Breast epithelium (tissue), 4 donors: ENCODE measurements at places on chromosomes 16 and 17. TPM values are rescaled to one million over a fixed set of nuclear protein-coding genes. Genes with fewer than 3 reads are reported as not detected.

The COQ9 gene
- total RNA-seq = 36.0 TPM

The TP53TG3B gene
- total RNA-seq = not detected

GRCh38 chr17:79545251-79546005 lies 65.4 kb downstream of the RBFOX3 start:
- DNase-seq = no peak
- no peaks in the 10 kb centered on the region for H3K36me3 ChIP-seq
- no peaks in the 10 kb centered on the region for H3K4me1 ChIP-seq
- no peaks in the 10 kb centered on the region for H3K27me3 ChIP-seq
- H3K4me3 ChIP-seq = no peak overlapping the region
- no peak overlapping the region for H3K27ac ChIP-seq

DNA sequence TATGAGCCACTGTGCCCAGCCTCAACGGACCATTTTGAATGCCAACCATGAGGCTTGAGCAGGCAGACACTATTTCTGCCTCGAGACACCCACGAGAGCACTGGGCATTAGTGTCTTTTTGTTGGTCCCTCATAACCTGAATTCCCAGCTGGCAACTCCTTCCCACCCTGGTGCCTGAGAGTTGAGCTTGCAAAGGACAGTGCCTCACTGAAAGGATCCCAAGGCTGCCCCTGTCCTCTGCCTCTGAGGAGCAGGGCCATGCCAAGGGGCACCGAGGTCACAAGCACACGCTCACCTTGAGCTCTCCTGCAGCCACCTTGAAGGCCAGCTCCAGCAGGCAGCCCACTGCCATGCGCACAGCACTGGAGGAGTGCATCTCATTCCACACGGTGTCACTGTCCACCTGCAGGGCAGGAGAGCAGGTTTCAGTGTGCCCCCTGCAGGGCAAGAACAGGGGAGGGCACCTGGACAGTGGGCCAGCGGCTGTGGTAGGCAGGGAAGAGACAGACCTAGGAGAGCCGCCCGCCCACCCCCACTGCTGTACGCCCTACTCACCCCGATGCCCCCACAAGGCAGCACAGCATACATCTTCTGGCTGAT lies 12.8 kb downstream of the G6PC3 start:
- no peak overlapping the region for H3K27ac ChIP-seq
- DNase-seq = no peak
- peaks cover under 1% of the 10 kb centered on the region for H3K36me3 ChIP-seq
- no peak overlapping the region for H3K4me3 ChIP-seq
- peaks cover 7% of the 10 kb centered on the region for H3K4me1 ChIP-seq

- H3K27me3 ChIP-seq = no peaks in the 10 kb centered on the region
- no peak overlapping the region for H3K4me3 ChIP-seq
- H3K4me1 ChIP-seq = no peaks in the 10 kb centered on the region
- H3K36me3 ChIP-seq = no peaks in the 10 kb centered on the region
Observed at GRCh38 chr16:57689762-57690558, 4.6 kb upstream of the DRC7 start.

- no peak for DNase-seq
- no peaks in the 10 kb centered on the region for H3K36me3 ChIP-seq
- no peaks in the 10 kb centered on the region for H3K4me1 ChIP-seq
- no peak overlapping the region for H3K27ac ChIP-seq
Observed at GRCh38 chr16:2786826-2787151, 571 bp downstream of the PRSS33 start.

GRCh38 chr17:44354582-44355561 lies 8.8 kb downstream of the FAM171A2 start:
- no peak for DNase-seq
- H3K4me1 ChIP-seq = no peaks in the 10 kb centered on the region
- H3K27ac ChIP-seq = peak overlapping the region; percentile 38
- peaks cover 8% of the 10 kb centered on the region for H3K36me3 ChIP-seq
- no peaks in the 10 kb centered on the region for H3K27me3 ChIP-seq
